ENCODE measurements at places on chromosomes 12 and 14. TPM values are rescaled to one million over a fixed set of nuclear protein-coding genes. Genes with fewer than 3 reads are reported as not detected.
A peak's percentile ranks its signal among the peaks of the same experiment; 100 is the strongest.

TMEM229B gene
- total RNA-seq = 11.7 TPM

KRT6A gene
- 0.74 TPM for total RNA-seq

KRT86 gene
- not detected for total RNA-seq

SLC6A13 gene
- total RNA-seq = not detected

VRTN gene
- not detected for total RNA-seq

SPSB2 gene
- 8.5 TPM for total RNA-seq

FAM90A1 gene
- total RNA-seq = not detected

PLEKHG7 gene
- total RNA-seq = 0.29 TPM

ARL1 gene
- total RNA-seq = 75.3 TPM

DNA sequence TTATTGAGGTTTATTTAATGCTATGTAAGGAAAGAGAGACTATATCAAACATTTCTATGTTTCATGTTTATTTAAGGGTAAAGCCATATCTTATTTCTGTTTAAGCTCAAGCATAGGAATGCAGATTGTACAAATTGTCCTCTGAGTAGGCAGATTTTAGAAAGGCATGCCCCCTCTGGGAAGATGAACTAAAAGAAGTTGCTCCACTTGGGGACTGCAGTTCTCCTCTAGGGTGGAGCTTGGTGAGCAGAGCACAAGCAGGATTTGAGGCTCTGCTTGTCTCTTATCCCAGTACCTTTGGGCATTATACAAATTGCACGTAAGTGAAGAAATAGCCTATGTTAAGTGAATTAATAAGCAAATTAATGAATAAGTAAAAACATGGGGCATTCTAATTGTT lies 96.2 kb upstream of the PDE3A start:
- DNase-seq = no peak

DNA sequence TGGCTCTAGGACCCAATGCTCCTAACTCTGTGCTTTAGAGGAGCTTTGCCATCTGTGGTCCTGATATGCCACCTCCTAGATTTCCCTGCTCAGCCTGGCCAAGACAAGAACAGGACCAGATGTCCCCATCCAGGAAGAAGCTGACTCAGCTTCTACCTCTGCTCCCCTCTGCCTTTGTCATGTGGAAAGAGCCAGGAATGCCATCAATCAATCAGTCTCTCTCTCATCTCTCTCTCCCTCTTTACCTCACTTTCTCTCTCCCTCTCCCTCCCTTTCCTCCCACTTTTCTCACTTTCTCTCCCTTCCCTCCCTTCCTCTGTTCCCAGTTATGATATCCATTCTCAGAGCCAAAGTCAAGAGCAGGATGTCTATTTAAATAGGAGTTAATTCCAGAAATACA lies 892.5 kb upstream of the TMEM132C start:
- no peak for DNase-seq

GRCh38 chr14:101707068-101707842 lies 54.3 kb upstream of the PPP2R5C start:
- peak; percentile 83 for DNase-seq

GRCh38 chr14:100586153-100586402 lies 1.1 kb downstream of the BEGAIN start:
- DNase-seq = no peak

GRCh38 chr12:69055706-69056105 lies 122.7 kb upstream of the CPM start:
- DNase-seq = no peak

DNA sequence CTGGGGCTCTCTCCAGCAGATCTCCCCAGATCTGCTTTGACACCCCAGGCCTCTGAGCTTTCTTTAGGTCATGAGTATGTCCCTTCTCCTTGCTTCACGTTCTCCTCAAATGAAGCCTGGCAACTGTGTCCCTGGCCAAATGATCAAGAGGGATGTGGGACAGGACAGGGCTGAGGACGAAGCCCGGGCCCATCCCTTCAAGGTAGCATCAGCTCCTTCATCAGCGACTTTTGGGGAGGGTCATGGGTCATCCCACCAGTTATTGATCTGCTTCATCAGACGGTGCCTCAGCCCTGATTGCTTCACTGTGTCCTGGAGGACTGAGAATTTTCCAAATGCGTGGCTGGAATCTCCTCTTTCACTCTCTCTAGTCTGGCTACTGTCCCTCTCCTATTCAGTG lies 32.3 kb downstream of the ACADS start:
- DNase-seq = no peak

GRCh38 chr12:80195074-80195726 lies 95.9 kb downstream of the OTOGL start:
- DNase-seq = peak; percentile 14

GRCh38 chr12:24591715-24592440 lies 357.0 kb downstream of the BCAT1 start:
- DNase-seq = no peak

DNA sequence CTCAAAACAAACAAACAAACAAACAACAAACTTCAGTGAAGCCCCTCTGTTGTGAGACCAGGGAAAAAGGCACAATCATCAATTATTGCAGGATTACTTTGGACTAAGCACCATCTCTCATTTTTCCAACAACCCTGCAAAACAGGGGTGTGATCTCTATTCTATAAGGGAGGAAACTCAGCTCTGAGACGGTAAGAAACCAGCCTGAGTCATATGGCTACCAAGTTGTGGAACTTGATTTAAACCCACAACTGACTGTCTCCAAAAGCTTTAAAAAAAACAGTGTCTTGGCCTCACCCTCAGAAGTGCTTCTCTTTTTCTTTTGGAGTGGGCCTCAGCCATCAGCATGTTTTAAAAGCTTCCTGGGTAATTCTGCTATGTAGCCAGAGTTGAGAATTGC lies 49.8 kb downstream of the RIN3 start:
- DNase-seq = no peak

- no peak for DNase-seq
These were observed 66.1 kb downstream of the SMOC1 start for GRCh38 chr14:69945347-69945746.

GRCh38 chr14:93744876-93745275 lies 43.4 kb downstream of the PRIMA1 start:
- DNase-seq = no peak

- no peak for DNase-seq
These were observed 14.1 kb upstream of the NT5DC3 start for GRCh38 chr12:103855036-103855712.

GRCh38 chr12:8572507-8572906 lies 31.8 kb upstream of the CLEC4E start:
- DNase-seq = no peak

DNA sequence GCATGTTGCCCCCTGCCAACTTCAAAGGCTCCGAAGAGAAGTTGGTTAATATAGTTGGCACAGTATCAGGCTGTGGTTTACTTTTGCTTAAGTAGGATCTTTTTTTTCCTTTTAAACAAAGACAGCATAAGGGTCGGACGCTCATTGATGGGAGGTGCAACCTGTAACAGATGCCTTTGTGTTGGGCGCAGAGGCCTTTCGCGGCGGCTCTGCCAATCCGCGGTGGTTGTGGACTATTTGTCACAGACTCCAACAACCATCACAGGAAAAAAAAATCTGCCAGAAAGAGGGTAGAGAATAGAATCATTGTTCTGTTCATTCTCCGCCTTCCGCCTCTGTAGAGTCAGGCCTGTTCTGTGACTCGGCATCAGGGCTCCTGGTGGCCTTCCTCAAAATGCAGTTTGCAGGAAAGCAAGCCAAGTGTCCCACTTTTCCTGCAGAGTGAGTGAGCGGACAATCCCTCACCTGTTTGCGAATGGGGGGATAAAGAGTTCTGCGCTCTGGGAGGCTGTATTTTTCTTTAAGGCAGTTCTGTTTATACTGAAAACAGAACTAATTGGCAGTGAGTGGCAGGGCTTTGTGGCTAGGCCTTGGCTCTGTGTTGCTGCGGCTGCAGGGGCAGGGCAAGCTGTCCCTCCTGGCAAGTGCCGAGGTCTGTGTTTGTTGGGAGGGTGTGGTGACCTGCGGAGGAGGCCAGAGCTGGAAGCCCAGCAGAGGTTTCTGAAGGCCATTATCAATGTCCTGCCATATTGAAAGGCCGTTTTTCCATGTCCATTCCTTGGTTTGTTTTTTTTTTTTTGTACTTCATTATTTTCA lies 83.0 kb upstream of the PIWIL1 start:
- DNase-seq = no peak

DNA sequence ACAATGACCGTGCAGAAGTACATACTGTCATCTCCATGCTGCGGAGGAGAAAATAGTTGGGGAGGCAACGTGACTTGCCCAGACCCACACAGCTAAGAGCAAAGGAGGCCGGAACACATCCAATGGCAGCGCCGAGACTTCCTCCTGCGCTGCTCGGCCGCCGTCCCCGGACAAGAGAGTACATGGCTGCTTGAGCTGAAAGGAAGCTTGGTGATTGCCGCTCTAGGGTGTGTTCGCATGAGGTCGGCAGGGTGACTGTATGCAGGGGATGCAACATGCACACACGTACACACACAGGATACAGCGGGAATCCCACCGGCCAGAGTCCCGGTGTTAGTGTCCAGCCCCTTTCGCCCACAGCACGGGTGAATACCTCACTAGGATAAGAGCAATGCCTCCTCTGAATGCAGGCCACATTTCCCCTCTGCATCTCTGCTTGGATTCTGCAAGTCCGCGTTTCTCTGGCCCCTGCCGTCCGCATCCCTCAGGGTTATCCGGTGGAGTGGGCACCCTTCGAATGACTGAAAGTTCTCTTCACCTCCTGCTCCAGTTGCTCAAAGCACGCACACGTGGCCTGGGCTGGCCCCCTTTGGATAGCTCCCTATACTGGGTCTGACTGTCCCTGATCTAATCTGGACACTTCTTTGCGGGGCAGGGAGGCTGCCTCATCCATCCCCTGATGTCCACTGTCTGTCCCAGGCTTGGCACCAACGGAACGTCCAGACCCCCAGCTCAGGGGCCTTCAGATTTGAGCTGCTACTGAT lies 78.8 kb downstream of the GSC start:
- no peak for DNase-seq
